GM12892 (cell line): ENCODE measurements at places on chromosomes 6 and 20.

DNA sequence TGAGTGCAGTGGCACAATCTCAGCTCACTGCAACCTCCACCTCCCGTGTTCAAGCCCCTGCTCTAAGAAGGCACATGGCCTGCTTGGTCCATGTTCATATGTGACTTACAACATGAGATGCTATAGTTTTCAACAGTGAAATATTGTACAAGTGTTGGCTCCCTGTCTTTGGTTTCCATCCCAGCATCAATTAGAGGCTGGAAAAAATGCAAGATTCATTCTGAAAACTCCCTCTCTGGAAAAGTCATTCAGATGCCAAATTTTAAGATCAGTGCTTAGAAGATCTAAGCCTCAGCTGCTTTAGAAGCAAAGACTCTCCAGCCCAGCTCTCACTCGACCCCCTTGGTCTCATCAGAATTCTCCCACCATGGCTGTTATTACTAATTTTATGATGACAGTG is 398.9 kb downstream of the KIF16B start:
- no peak for DNase-seq

DNA sequence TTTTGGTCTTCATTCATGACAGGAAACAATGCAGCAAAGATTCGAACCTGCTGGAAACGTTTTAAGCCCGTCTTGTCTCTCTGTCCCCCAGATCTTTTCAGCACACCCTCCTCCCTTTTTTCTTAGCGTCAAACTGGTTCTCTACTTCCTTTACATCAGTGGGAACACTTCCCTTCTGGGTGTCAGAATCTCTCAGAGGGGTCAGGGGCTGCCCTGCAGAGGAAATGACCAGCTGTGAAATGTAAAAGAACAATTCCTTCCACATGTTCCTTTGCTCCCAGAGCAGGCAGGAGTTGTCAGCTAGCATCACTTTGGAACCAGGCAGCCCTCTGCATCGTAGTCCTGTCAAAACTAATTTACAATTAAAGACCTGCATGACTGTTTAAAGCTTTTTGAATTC is 619.0 kb downstream of the TFAP2A start:
- DNase-seq: no peak

- DNase-seq: no peak
Observed at GRCh38 chr6:167046861-167047495, 47.8 kb downstream of the CEP43 start.

DNA sequence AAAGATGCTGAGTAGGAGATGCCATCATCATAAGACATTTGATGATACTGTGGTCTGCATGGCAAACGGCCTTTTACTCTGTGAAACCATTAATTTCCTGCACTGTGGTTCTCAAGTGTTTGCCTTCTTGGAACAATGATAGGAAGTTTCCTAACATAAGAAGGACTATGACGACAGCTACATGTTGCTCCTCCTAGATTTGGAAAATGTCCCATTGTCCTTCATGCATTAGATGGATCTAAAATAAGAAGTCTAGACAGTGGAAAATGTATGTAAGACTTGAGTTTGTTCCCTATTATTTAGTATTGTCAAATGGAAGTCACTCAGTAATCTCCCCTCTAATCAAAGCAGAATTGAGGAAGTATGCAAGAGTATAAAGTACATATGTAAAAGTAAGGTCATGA is 98.5 kb upstream of the TMEM170B start:
- DNase-seq: no peak

GRCh38 chr20:63573647-63574131 is 350 bp downstream of the HELZ2 start:
- DNase-seq: no peak

GRCh38 chr6:142485256-142485655 is 183.4 kb downstream of the ADGRG6 start:
- no peak for DNase-seq

GRCh38 chr20:2707353-2708072 is 14.9 kb downstream of the EBF4 start:
- DNase-seq: no peak

- DNase-seq: no peak
Observed at GRCh38 chr20:45822857-45823256, 4.3 kb downstream of the TNNC2 start.
